ENCODE measurements at places on chromosomes 1 and 21.

DNA sequence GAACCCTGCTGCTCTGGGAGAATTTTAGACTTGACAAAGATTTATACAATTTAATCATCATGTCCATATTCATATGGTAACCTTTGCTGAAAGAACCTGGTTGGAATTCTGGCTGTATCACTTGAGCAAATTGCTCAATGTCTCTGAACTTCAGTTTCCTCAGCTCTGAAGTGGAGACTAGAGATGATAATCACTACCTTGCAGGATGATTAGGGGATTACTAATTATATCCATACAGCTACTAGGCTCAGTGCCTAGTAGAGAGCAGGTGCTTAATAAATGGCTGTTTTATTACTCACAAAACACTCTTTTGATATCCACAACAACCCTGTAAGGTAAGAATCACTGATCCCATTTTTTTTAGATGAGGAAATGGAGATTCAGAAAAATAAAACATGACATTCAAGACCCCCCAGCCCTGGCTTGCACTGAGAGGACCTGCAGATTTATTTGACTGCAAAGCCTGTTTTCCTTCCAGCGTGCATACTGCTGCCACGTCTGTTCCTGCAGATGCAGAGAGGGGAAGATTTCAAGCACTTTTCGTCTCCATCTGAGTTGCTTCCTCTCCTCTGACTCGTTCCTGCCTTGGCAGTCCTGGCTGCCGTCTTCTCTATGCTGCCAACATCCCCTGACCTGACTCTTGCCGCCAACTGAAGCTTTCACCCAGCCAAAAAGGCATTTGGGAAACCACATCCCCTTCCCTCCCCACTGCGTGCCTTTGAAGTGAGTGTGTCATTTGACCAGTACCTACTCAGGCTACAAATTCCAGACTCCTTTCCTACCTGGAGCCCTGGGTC is 203.0 kb downstream of the PLPP3 start:
- DNase-seq: peak; percentile 35

DNA sequence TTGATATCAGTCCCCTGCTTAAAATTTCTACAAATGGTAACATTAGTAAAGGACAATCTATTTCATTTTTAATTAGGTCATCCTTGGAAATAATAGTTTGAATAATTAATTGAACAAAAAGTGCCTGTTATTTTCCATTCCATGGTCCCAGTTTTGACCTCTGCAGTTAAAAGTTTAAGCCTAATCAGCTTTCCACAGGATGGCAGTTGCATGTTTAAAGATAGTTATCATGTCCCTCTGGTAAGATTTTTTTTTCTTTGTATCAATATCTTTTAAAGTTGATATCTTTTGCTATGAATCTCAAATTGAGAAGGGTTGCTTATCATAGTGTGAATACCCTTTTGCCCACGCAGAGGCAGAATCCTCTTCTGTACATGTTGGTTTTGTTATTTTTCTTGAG is 90.4 kb downstream of the HS2ST1 start:
- DNase-seq: no peak

DNA sequence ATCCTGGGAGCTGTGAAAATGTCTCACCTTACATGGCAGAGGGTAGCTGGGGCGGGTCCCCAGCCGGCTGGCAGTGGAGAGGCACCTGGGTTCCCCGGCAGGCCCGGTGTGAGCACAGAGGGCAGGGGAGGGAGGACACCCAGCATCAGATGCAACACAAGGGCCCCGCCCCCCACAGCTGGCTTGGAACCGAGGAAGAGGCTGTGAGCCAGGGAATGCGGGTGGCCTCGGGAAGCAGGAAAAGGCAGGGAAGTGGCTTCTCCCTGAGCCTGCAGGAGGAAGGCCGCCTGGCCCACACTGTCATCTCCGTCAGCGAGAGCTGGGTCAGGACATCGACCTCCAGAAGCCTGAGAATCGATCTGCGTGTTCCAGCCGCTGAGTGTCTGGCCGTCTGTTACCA is 87.3 kb downstream of the SIK1 start:
- DNase-seq: no peak

DNA sequence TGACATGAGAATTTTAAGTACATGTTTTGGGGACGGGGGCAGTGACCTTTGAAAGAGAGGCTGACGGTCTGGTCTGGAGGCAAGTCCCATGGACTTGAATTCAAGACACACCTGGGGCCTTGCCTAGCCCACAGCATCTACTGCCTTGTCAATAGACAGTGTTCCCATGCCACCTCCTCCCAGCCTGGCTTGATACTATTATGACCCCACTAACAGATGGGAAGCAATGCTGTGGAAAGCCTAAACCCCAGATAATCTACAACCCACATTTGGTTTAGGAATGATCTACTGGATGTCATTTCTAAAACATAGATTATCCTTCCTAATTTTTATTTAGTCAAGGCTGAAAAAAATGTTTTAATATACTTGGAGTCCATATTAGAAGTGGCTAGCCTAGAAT is 17.8 kb upstream of the NFASC start:
- no peak for DNase-seq

DNA sequence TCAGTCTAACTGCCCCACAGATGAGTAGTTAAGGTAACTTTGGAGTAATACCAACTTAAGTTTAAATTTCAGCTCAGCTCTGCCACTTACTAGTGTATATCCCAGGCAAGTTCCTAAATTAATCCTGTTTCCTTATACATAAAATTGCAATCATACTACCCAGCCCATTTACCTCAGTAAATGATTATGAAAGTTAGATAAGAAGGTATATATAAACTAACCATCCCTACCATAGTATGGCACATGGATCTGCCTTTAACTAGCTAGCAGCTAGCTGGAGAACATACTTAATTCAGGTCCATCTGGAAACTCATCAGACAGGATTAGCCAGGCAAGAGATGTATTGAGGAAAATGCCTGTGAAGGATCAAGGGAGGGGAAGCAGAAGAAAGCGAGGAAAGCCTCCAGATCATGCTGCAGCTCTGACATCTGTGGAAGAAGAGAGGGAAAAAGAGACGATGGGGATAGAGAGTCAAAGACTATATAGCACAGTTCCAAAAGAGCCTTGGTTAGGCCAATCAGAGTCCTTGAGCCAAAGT is 8.0 kb upstream of the JAK1 start:
- no peak for DNase-seq

DNA sequence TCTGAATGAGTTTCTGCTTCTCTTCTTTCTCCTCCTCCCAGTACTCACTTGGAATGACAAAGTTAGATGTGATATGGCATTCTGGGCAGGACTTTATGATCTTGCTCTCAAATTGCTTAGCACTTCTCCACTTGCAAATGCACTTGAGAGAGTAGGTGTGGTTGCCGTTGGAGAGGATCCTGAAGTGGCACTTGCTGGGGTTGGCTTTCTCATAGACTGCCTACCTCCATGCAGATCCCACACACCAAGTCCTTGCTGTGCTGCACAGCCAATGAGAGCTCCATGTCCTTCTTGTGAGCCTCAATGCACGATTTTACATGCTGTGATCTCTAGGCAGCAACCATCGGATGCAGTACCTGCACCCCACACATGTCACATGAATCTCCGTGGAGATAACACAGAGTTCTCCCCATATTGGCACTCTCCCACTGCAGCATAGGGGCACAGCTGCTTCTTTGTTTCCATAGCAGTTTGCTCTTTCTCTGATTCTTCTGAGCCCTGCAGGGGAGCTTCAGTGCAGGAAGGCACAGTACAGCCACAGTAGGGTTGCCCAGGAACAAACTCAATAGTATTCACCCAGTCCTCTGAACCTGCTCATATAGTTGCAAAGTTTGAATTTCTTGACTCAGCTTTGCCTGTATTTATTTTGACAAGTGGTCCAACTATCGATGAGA is 45.2 kb downstream of the ZNF691 start:
- no peak for DNase-seq

DNA sequence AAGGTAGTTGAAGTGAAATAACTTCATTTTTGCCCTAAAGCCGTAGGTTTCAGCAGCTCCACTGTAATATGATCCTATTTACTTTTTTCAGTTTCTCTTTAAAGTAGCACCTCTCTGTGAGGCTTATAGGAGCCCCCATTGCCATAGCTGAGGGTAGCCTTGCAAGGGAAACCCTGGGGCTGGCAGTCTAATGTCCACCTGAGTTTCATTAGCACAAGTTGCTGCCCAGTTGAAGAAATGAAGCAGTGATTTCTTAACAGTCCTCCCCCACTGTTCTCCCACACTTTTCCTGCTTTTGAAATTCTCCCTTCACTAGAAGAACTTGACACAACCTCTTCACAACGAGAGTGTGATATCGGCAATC is 1.5 kb downstream of the HMCN1 start:
- no peak for DNase-seq

- DNase-seq: no peak
Observed at GRCh38 chr1:152739841-152740240, 18.0 kb upstream of the KPRP start.

DNA sequence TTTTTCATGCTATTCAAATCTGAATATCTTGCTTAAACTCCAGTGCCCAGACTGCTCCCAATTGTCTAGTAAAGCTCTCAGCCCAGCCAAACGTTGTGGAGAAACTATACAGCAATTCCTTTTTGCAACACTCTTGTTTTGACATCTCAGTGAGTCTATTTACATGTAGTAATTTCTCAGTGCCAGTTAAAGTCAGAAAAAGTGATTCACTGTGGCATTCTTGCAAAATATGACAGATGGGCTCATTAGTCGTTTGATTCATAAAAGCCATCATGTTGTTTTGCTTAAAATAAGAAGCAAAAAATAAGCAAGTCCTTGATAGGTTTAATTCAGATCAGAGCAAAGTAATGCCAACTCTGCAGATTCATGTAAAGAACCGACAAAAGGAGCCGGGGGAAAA is 20.7 kb upstream of the TMPRSS15 start:
- no peak for DNase-seq

DNA sequence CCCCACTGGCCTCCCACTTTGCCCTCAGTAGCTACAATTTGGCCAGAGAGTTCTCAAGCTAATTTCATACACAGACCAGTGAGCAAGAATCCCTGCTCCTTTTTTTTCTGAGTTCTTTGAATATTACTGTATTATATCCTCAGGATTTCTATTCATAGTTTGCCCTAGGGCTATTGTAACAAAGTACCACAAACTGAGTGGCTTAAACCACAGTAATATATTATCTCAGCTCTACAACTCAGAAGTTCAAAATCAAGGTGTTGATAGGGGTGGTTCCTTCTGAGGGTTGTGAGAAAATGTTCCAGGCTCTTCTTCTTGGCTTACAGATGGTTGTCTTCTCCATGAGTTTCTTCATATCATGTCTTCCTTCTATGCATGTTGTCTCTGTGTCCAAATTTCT is 289.4 kb upstream of the ESRRG start:
- no peak for DNase-seq

- DNase-seq: no peak
Observed at GRCh38 chr1:215276582-215276981, 194.0 kb downstream of the KCNK2 start.

DNA sequence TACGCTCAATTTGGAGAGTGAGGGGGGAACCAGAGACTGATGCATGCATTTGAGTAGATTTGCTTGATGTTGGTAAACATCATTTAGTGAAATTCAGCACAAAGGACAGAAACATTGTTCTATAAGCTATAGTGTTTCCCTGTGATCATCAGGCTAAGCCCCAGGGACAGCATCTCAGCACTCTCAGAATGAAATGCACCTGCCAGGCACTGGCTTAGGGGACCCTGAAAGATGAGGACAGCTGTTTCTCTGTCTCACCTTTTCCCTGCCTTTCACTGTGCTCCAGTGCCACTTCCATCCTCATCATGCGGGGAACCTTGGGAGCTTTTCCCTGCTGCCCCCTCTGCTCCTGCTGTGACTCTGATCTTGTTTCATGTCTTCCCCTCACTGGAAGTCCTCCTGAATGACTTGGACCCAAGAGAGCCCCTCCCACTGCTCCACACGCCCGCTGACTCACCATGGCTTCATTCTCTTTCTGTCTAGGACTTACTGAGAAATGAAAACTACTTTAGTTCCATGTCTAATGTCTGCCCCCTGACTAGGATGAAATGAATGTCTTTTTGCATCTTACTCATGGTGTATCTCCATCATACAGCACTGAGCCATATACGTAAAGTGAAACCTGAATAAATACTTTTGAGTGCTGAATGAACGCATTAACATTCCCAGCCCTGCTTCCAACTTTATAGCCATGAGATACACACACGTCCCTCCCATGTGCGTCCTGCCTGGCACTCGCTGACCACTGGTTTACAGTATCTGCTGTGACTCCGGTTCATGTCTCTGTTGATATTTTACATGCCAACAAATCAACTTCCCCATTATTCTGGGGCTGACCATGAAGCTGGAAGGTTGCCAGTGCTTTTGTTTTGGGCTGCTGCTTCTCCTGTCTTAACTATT is 182.0 kb downstream of the PCP4 start:
- no peak for DNase-seq

- DNase-seq: no peak
Observed at GRCh38 chr1:217249857-217250256, 381.0 kb downstream of the GPATCH2 start.

DNA sequence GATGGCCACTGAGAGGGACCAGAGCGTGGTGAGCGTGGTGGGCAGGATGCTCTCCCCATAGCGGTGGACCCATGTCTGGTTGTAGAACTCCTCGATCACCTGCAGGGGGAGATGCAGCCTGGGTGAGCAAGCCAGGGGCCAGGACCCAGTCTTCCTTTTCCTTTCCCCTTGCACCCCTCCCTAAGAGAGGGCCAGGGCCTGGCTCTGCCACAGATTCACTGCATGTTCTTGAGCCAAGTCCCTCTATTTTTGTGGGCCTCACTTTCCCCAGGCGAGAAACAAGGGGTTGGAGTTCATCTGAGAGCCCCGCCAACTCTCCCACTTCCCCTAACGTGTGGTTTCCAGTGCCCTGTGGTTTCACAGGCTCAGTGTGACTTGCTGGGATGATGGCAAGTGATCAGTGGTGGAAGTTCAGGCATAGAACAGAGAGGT is 27.5 kb downstream of the SLC2A1 start:
- no peak for DNase-seq

DNA sequence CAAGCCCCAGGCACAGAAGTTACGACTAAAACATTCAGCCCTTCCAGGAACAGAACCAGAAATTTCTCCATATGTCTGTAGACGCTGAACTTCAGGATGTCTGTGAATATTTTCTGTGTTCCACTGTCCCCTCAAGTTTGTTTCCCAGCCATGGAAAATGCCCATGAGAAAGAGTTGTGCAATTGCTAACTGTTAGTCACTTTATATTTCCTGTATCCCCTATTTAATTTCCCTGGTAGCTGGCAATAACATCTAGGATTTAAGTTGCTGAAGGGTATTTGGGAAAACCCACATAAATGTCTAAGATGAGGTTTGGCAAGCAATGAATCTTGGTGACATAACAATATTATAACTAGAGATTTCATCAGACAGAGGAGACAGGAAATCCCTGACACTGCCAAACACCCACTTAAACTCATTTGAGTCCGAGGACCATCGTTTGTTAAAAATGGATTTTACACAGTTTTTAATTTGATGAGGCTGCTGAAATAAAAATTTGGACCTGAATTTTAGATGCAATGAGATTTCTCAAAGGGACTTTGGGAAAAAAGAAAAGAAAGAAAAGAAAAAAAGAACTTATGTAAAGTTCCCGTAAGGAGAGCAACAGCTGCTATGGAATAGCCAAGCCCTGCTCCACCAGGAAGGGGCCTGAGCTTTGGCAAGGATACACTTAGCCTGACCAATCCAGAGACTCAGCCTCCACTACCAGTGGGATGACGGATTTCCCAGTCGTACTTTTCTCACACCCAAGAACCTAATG is 21.8 kb upstream of the ERRFI1 start:
- no peak for DNase-seq

- DNase-seq: no peak
Observed at GRCh38 chr21:14890141-14890540, 174.7 kb downstream of the NRIP1 start.

Data from NCI-H1417 treated with DMSO at 0.1 percent for 48 hours (cell line).